ENCODE measurements at places on chromosomes 2 and 18. TPM values are rescaled to one million over a fixed set of nuclear protein-coding genes. Genes with fewer than 3 reads are reported as not detected.

The WDCP gene
- total RNA-seq: 12.1 TPM

The LCT gene
- under 0.01 TPM for total RNA-seq

The SERPINB11 gene
- not detected for total RNA-seq

The DTNB gene
- total RNA-seq: 3.9 TPM

The SKA1 gene
- total RNA-seq: 9.9 TPM

The CRYGD gene
- total RNA-seq: not detected

The LGALSL gene
- total RNA-seq: 3.1 TPM

The RAB12 gene
- 66.0 TPM for total RNA-seq

The ASB18 gene
- total RNA-seq: not detected

The EMILIN1 gene
- total RNA-seq: 328 TPM

The KIAA2012 gene
- total RNA-seq: not detected

The CARF gene
- total RNA-seq: 4.0 TPM

The C18orf54 gene
- total RNA-seq: 10.2 TPM

Data from uterine smooth muscle cell (primary cell).